DMS53 (cell line): ENCODE measurements at places on chromosomes 2 and 18.

- peak; percentile 100 for DNase-seq
These were observed 88.0 kb downstream of the SOCS6 start for GRCh38 chr18:70376914-70377258.

DNA sequence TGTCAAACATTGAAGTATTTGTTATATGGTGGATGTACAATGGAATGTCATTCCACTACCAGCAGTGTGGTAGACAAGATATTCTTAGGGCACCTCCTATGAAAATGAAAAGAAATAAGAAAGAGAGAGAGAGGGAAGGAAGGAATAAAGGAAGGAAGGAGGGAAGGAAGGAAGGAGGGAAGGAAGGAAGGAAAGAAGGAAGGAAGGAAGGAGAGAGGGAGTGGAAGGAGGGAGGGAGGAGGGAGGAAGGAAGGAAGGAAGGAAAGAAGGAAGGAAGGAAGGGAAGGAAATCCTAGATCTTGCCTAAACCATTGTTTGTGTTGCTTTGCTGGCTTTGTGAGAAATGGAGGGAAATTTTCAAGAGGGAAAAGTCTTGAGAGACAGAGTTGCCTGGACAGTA lies 50.1 kb upstream of the TCF7L1 start:
- no peak for DNase-seq

DNA sequence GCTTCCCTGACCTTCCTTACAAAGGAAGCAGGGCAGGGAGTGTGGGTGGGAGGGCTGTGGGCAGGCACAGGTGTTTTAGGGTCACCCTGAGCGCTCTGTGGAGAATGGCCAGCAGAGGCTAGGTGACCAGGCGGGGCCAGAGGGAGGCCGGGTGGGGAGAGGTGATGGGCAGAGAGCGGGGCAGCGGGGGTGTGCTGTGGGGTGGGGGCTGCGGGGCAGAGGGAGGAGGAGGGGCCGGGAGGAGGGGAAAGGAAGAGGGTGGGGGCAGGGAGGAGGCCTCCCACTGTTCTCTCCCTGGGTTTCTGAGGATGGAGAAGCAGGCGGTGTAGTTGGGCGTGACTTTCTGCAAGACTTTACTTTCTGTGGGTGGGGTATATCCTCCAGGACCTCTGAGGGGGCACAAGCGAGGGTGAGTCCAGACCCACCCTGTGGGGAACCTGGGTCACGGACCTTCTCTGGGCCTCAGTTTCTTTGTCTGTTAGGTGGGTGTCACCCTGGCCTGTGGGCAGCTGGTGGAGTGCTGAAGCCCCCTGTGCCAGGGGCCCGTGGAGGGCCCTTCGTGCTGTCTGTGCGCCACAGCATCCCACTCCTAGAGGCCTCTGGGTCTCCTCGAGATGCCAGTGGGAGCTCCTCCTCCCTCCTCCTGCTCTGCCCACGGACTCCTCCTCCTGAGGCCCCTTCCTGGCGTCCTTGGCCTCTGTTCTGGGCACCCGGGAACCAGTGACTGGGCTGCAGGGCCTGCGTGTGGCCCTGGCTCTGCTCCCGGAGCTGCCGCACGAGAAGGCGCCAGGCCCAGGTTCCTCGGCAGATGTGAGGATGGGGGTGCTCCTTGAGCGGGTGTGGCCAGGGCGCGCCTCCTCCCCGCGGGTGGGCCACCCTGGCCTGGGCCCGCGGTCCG lies 6.3 kb upstream of the NEU4 start:
- DNase-seq, result no peak

GRCh38 chr18:31440787-31441186 lies 6.8 kb upstream of the DSG3 start:
- no peak for DNase-seq

DNA sequence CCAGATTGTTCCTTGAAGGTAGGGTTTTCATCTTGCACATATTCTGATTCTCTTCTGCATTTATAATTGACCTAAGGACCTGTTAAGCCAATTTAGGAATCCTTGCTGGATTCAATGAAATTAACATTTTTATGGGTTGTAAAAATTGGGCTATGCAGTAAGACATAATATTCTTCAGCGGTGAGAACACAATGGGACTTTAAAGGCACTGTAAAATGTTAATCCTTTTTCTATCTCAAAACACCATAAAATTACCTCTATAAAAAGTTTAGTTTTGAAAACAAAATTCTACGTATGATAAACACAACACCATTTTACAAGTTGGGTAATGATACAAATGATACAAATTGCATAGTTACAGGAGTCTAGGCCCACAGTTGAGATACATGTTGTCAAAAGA lies 169.2 kb upstream of the DTNA start:
- no peak for DNase-seq

DNA sequence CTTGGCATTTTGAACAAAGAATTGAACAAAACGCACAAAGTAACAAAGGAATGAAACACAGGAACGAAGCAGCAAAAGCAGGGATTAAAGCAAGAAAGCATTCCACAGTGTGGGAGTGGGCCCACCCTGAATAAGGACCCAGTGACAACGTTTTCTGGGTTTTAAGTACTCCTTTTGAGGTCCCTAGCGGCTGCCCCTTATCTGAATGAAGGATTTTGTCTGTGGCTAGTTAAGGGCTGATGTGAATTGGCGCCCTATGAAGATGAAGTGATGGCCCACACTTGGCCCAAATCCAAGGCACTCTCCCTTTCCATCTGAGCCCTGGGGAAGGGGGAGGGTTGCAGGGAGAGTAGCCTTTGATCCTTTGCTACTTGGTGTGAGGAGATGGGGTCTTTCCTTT lies 7.8 kb upstream of the CCDC141 start:
- no peak for DNase-seq

DNA sequence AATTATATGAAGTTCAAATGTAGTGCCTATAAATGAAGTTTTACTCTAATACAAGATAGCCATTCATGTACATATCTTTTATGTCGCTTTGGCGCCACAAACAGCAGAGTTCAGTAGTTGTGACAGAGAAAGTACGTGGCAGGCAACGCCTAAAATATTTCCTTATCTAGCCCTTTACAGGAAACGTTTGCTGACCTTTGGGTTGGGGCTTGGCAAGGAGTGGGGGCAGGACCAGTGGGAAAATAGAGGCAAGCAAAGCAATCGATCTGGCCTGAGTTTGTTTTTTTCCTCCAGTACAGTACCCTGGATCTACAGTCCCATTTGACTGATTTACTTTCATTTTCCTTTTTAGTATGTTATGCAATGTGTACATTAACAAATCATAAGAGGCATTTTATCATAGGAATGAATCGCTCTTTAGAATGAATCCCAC lies 13.1 kb downstream of the CCDC68 start:
- DNase-seq, result peak; percentile 66

- DNase-seq, result no peak
These were observed 46.3 kb upstream of the GRB14 start for GRCh38 chr2:164667566-164667965.

GRCh38 chr2:17319090-17319489 lies 199.2 kb downstream of the RAD51AP2 start:
- peak; percentile 3 for DNase-seq

DNA sequence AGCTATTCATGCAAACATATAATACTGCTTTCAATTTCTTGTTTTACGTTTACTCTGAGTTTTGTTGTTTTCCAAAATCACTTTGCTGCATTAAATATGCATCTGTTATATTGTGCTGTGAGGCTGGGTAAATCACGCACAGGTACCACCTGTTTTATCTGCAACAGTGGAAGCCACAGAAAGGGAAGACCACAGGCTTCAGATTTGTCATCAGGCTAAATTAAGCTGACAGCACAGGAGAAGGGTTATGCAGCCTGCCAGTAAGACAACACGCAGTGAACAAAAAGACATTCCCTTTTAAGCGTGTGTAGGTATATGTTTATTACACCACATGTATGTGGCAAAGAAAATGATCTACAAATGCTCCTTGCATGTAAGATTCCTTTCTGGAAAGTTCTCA lies 38.2 kb downstream of the ZNF516 start:
- DNase-seq, result no peak
